ENCODE measurements at places on chromosomes 5 and 9.

DNA sequence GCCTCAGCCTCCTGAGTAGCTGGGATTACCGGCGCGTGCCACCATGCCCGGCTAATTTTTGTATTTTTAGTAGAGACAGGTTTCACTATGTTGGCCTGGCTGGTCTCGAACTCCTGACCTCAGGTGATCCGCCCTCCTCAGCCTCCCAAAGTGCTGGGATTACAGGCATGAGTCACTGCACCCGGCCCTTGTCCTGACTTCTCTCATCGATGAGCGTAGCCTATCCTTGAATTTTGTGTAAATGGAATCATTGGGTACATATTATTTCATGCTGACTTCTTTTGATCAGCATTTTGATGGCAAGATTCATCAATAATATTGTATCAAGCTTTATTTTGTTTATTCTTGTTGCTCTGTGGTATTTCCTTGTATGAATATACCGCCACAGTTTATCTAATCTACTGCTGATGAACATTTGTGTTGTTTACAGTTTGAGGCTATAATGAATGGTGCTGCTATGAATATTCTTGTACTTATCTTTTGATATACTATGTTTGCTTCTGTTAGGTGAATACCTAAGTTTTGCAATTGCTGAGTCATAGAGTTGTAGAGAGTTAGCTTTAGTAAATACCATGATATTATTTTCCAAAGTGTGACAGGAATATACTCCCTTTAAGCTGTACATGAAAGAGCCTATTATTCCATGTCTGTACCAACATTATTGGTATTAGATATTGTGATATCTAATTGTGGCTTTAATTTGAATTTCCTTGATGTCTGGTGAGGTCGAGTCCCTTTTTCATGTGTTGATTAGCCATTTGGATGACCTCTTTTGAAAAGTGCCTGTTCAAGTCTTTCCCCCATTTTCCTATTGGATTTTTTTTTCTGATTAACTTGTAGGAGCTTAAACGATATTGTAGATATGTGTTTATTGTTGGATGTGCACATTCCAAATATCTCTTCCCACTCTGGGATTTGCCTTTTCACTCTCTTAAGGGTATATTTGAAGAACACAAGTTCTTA, 107.5 kb downstream of the RGS3 start:
- no peak for DNase-seq

DNA sequence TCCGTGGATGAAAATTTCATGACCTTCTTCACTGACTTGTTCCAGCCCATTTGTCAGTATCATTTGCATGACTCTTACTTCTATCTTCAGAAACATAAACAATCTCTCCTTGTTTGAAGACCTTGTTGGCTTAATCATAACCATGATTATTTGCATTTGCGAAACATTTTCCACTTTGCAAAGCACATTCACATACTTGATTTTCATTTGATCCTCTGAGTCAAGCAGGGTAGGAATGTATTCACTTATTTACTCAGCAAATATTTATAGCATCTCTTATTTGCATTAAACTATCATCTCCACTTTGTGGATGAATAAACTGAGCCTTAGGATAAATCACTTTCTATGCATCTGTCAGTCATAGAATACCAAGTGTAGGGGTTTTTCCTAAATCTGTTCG, 343.0 kb upstream of the SGCD start:
- DNase-seq = no peak

- DNase-seq = no peak
These were observed 24.9 kb upstream of the CCDC112 start for GRCh38 chr5:115321309-115321708.

DNA sequence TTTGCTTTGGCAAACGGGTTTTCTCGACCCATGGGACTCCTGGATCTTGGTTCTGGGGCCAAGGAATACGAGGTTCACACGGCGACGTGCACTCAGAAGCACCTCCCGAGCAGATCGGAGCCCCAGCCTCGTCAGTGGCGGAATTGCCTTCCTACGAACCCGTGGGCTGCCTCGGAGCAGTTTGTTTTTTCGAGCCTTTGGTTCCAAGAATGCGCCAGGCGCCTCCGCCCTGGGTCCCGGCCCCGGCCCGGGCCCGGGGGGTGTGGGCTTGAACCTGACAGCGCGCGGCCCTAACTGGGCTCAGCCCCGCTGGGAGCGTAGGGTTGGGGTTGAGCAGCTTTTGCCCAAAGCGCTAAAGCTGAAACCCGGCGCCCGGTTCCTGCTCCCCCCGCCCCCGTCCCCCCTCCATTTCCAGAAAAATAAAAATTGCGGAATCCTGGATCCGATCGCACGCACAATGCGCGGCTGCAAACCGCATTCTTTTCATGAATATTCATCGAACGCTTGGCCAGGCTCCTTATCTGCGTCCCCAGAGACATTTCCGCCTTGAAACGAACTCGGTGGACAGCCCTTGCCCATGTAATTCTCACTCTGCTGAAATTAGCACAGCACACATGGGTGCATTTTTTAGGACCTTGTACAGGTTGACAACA, 1.0 kb downstream of the BASP1 start:
- DNase-seq = no peak

DNA sequence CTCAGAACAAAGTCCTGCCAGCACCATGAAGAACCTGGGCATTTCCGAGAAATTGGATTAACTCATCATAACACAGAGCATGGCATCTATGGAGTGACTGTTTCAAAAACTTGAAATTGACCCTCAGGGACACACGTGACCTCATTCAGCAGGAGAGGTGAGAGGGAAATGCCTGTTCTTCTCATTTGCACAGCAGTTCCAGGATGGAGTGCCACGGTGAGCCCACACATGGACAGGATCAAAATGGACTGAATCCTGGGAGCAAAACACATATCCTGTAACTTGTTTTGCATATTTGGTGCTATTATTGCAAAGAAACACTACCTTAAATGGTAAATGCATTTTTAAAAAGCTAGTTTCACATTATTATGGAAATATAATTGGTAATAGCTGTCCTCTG, 256.1 kb upstream of the IRX2 start:
- no peak for DNase-seq

GRCh38 chr9:14652729-14653377, 40.4 kb downstream of the ZDHHC21 start:
- no peak for DNase-seq

DNA sequence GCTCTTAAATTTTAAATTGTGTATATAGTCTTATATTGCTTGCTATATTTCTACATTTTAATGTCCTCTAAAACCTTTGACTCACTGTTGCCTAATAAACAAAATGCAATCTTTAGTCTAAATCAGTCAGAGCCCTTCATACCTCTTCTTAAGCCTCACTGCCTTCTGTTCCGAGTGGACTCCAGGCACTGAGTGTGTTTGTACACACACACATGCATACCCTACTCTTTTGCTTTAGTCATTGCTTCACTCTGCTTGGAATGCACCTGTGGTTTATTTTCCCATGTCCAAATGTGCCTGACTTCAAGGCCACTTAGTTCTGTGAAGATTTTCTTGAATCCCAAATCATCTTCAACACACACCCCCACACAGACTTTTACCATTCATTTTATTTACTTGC, 60.9 kb downstream of the SLC12A2 start:
- DNase-seq = no peak

DNA sequence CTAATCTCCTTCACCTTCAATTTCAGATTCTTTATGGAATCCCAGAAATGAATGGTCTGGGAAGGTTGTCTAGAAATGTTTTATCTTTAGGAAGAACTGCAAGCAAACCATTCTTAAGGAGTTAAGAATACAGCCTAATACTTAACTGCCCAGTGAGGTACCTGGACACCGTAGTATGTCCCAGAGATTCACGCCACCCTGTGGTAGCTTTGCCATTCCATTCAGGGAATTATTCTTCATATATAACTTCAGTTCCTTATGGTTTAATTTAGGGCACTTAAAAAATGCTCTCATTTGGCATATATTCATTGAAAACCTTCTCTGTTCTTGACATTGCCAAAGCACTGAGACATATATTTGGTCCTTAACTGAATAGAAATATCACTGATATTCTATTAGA, 49.7 kb downstream of the ACTBL2 start:
- no peak for DNase-seq

DNA sequence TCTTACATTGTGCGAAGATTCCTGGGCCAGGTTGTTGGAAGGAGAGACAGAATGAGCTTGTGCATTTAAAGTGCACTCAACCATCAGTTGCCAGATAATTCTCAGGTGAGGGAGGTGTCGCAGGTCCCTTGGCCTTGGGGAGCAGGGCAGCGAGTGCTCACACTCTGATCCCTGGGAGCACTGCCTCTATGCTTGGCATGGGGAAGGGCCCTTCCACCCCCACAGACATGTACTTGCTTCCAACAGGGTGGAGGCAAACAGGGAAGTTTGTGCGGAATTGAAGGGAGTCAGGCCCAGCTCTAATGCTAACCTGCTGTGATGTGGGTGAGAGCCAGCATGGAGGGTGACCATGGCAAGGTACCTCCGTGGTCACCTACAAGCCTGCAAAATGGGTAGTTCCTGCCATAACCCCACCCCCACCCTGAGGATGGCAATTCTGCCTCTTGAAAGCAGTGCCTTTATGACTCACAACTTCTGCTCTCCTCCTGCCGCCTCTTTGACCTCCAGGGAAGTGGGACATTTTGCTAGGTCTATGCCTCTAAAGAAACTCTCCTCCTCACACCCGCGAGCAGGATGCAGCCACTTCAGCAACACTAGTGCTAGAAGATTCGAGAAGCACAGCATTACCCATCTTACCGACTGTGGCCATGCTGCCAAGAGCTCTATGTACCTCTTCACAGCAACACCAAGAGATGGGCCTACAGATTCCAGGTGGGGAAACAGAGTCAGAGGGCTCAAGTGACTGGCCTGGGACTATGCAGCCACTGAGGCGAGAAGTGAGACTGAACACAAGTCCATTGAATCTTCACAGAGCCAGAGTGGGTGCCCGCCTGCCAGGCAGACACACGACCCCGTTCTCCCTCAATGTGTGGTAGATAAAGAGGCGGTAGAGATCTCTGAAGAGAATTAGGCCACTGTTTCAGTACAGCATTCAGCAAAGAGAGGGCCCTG, 22.1 kb upstream of the SLC25A51 start:
- no peak for DNase-seq

DNA sequence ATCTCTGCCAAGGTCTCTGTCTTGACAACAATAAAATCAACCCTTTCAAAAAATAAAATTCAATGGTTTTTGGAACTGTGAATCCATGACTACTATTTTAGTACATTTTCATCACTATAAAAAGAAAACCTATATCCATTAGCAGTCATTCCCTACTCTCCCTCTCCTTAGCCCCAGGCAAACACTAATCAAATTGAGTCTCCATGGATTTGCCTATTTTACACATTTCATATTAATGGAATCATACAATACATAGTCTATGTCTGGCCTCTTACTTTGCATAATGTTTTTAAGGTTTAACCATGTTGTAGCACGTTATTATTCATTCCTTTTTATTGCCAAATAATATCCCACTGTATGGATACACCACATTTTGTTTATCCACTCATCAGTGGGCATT, 24.1 kb downstream of the RIGI start:
- DNase-seq = no peak

DNA sequence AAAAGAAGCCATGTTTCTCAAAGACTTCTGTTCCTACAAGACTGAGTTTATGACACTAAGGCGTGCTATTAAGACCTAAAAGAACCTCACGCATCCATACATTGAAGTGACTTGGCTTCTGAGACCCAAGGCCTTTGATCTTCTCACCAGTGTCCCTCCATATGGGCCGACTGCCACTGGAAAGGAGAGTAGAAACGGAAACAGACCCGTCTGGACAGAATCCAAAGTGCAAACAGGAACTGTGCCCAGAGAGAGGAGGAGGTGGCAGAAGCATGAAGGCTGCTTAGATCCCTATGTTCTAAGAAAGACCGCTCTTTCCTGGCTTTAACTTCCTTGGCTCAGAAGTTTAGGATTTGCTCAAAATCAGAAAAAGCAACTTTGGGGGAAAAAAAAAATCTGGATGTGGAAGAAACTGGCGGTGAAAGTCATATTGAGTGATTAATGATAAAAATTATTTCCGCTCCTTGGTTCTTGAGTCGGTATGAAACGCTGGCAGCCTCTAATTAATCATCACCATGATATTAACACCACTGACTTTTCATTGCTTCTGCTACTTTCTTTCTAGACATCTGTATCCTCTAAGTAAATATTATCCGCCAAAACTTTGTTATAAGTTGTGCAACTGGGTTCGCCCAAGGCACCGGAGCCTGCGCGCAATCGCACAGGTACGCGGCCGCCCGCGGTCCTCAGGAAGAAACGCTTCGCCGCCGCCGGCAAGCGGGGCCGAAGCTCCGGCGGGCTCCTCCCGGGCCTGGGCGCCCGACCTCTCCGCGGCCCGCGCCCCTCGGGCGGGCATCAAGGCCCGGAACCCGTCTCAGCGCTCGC, 726 bp downstream of the DAP start:
- no peak for DNase-seq

DNA sequence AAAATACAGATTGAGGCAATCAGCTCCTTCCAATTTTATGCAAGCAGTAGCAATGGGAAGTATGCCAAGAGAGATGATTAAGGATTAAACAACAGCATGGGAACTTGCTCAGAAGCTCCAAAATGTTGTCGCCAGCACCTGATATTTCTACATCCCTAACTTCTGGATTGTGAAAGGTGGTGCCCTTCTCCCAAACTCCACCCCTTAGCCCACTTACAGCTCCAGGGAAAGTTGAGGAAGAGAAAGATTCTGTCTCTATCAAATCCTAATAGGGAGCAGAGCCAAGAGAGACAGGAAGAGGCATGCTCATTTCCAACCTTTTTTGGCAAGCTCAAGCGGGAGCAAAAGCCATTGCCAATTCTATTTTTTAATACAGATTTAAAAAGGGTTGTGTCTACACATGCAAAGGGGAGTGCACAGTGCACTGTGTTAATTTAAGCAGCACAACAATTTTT, 92.4 kb upstream of the NR3C1 start:
- no peak for DNase-seq

- DNase-seq = no peak
These were observed 163.9 kb downstream of the ARRDC3 start for GRCh38 chr5:91219091-91219802.

DNA sequence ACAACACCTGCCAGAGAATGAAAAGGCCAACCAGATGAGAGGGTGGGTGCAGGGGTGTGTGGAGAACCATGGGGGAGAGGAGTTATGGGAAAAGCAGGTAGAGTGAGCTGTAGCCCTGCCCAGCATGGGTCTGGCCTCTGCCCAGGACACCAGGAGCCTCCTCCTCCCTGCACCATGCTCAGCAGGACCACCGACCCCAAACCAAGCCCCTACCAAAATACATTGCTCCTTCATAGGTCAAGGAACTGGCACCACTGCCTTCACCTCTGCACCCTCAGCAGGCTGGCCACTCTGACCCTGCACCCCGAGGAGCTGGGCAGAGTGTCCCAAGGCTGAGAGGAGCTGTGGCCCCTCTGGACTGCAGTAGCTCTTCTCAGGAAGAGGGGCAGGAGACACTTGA, 102.0 kb downstream of the NSG2 start:
- DNase-seq = no peak

DNA sequence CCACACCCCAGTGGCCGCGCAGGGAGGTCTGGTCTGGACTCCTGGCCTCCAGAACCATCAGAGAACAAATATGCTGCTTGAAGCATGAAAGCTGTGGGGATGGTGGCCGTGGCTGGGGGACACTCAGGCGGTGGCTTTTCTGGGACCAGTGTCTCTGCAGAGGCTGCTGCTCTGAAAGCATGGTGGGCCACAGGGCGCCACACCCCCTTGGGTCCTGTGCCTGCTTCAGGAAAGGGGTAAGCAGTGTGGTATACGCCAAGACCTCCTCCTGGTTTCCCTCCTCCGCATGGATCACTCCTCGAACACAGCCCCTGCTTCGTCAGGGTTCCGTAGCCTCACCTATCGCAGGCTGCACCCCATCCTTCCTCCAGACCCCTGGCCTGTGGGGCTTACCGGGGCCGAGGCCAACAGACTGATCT, 19.7 kb upstream of the TERT start:
- DNase-seq = no peak

GRCh38 chr9:134781591-134782302, 98.9 kb upstream of the FCN2 start:
- DNase-seq = no peak

GRCh38 chr9:130343445-130343918, 77.9 kb downstream of the HMCN2 start:
- no peak for DNase-seq

All from esophagus squamous epithelium (tissue), 5 donors.